M059J (cell line): ENCODE measurements at places on chromosomes 4 and X.
A peak's percentile ranks its signal among the peaks of the same experiment; 100 is the strongest.

DNA sequence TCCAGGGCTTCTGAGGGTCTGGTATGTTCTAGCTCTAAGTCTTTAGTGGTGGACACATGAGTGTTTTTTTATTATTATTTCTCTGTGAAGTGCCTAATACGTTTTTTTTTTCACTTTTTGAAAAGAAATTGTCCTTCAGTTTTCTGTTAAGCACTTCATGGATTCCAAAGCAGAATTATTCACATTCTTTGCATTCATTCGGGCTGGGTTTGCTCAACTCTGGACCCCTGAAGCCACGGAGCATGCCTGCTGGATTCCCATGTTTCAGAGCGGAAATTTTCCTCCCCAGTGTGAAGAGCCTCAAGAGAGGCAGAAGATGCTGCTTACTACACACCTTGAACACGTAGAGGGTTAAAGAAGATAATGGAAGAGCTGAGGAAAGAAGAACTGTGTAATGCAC lies 107.5 kb downstream of the EGF start:
- DNase-seq, result peak; percentile 8

DNA sequence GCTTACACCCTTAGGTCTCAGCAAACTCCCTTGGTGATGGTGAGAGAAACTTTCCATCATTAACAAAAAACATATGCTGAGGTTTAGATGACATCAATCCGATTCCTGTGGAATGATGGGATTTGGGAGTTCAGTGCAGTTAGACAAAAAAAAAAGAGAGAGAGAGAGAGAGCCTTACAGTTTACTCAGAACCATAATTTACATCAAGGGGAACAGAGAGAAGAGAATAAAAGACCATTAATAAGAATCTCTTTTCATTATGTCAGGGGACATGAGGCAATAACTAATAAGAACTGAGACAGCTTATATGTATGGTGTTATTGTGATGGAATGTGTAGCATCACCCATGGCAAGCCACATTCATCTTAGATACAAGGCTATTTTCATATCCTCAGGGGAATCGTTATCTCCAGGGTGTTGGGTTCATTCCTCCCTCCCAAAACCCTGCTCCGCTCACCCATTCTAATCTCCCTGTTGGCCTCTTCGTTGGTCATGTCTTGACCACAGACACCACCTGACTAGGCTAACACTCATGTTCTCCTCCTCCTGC lies 175.7 kb upstream of the MXRA5 start:
- peak; percentile 69 for DNase-seq

- DNase-seq, result no peak
Observed at GRCh38 chrX:109619771-109620170, 5.2 kb downstream of the KCNE5 start.

GRCh38 chr4:83961575-83961974 lies 425.7 kb downstream of the GPAT3 start:
- DNase-seq, result peak; percentile 42

- peak; percentile 20 for DNase-seq
Observed at GRCh38 chr4:122003335-122003734, 51.5 kb upstream of the TRPC3 start.

DNA sequence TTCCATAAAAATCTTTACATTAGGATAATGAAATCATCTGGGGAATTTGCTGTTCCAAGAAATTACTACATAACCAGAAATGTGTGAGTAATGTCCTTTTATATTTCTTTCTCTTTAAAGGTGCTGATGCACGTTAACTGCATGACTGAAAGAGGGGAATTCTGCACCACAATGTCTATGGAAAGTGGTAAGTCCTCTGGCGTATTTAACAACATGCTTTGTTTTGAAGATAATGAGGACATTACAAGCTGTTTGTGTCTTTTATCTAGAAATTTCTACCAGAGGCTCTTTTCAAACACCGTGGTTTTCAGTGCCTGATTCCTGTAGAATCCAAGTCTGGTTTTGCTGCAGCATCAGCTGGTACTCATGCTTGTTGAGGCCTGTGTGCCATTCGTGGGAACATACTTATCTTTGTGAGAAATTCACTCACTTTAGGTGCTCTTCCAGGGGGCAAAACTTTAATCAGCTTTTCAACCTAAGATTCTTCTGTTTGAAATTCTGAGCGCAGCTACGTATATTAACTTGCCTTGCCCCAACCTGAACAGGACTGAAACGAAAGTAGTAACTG lies 257.2 kb downstream of the PDHA2 start:
- DNase-seq, result peak; percentile 26
